ENCODE measurements at places on chromosomes 12 and 14.

DNA sequence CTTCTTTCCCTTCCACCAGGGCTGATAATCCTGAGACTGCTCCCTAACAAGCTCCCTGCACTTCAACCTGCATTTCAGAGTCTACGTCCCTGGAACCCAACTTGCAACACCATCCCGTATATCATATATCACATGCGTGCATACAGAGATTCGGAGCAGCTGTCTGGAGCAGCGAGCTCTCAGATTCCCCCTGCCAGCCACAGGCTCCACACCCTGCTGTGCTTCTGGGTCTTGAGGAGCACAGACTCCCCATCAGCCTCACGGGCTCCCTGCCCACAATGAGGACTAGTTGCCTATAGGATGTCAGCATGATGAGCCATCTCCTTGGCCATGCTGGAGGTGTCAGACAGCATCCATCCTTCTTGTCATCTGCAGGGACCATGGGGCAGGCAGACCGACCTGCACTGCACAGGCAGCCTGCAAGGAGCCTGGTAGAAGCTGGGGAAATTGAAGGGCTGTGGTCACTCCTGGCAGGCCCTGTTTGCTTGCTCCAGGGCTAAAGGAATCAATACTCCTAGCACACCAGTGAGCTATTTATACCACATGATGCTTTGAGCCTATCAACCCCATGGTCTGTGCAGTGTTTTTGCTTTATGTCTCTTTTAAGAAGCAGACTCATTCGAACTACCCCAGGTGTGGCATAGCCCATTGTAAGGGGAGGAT, 19.6 kb upstream of the HDAC7 start:
- DNase-seq: no peak

GRCh38 chr12:130127912-130128789, 34.1 kb upstream of the FZD10 start:
- DNase-seq: peak; percentile 64

GRCh38 chr14:50967790-50968189, 23.5 kb upstream of the PYGL start:
- no peak for DNase-seq

- peak; percentile 20 for DNase-seq
Measured at GRCh38 chr12:60872850-60873713, 1277.3 kb downstream of the SLC16A7 start.

DNA sequence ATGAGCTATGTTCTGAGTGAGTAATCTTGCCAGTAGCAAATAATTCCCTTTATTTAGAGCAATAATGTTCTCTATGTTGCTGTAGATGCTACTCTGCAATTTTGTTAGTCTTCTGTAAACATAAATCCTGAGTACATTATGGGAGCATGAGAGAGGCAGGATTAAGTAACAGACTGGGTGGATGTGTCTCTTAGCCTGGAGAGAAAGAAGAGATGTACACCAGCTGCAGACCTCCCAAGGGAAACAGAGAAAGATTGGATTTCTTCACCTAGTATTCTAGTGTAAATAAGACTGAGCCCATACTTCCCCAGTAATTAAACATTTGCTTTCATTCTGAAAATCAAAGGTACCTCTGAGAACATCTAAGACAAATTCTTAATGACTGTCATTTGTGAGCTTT, 564.0 kb downstream of the TRHDE start:
- DNase-seq: no peak

DNA sequence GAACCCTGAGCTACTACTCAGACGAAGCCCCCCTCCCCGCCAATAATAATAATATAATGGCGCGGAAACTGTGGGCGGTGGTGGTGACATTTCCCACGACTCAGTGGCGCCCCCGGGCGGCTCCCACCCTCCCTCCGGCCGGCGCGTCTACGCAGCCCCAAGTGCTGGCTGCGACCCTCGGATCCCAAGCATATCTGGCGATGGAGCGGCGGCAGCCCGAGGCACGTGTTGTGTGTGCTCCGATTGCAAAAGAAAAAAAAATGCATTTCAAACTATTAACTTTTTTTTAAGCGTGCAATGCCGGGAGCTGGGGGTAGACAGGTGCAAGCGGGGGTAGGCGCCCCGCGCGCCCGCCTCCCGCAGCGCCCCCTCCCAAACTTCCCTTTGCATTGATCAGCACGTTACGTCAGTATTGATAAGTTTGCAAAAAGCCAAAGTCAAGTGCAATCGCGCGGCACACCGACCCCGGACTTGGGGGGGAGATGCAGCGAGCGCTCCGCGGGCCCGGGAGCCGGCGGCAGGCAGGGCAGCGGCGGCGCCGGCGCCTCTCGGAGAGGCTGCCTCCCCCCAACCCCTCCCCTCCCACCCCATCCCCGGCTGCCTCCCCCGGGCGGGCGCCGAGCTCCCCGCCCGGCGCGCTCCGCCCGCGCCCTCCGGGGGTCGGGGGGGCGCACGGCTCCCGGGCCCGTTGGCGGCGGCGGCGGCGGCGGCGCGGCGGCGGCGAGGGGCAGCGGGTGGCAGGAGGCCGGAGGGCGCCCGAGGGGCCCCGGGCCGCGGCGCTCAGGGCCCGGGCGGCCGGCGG, 113.1 kb upstream of the MYL2 start:
- no peak for DNase-seq

GRCh38 chr12:77510985-77511384, 319.7 kb upstream of the NAV3 start:
- DNase-seq: no peak

DNA sequence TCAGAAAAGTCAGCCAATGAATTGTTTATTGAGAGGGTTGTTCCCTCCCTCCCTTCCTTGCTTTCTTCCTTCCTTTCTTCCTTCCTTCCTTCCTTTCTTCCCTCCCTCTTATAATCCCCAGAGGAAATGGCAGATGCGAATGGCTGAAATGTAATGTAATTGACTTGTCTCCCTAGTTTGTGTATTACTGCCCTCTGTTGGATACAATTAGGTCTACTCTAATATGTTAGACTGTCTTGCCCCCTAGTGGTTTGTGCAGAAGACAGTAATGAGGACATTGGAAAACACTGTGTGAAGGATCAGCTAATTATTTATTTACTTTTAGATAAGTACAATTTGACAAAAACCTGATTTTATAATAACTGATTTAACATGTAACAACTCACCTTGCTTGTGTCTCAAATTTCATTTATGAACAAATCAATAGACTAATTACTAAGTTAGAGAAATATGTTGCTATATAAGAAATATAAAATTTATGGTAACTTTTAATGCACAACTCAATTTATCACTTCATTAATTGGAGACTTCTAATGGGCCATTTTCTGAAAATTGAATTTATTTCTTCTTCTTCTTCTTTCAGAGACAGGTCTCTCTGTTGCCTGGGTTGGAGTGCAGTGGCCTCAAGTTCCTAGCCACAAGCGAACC, 229.8 kb upstream of the LRIG3 start:
- no peak for DNase-seq

DNA sequence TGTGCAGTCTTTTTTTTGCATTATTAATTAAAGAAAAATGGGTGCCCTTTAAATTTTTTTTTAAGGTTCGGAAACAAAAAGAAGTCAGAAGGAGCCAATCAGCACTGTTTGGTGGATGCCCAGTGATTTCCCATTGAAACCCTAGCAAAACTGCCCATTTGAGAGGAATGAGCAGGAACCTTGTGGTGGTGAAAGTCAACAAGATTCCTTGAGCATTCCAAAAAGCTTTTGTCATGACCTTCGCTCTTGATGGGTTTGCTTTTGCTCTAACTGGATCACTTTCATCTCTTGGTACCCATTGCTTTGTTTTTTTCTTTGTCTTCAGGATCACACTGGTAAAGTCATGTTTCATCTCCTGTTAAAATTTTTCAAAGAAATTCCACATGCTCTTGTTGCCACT, 54.1 kb downstream of the ADIPOR2 start:
- DNase-seq: no peak

DNA sequence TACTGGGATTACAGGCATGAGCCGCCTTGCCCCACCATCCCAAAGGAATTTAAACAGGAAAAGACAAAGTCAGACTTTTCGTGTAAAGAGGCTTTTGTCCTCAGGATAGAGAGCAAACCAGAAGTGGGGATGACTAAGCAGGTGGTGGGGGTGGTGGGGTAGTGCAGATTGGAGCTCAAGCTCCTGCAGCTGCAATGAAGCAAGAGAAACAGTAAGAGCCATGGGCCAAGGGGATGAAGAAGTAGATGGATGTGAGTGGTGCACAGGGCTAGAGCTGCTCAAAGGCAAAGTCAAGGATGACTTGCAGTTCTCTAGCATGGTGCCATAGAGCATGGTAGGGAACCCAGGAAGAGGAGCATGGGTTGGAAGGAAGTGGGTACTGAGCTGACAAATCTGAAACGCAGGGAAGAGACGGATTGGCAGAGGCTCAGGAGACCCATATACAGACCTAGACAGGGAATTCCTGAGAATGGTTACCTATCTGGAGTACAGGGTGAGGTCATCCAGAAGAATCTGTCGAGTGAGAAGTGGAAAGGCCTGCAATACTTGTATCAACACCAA, 11.4 kb upstream of the RNF34 start:
- no peak for DNase-seq

DNA sequence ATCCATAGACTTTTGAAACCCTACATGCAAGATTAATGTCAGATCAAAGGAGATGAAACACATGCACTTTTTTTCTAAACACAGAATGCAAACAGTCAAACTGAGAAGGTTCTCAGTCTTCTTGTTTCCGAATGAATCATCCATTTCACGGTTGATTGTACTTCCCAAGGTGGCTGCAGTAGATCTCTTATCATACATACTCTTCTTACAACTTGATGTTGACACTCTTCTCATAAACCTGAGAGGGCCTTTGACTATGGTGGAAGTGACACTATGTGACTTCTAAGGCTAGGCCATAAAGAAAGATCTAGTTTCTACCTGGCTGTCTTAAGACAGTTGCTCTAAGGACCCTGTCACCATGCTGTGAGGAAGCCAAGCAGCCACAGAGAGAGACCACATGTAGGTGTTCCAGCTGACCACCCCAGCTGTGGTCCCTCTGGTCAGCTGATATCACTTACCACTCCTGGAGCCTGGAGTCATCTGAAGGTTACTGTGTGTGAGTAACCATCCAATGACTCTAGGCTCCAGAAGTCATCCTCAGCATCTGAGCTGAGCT, 67.2 kb upstream of the HMGA2 start:
- no peak for DNase-seq

- no peak for DNase-seq
Measured at GRCh38 chr14:102923925-102924486, 1.5 kb downstream of the AMN start.

DNA sequence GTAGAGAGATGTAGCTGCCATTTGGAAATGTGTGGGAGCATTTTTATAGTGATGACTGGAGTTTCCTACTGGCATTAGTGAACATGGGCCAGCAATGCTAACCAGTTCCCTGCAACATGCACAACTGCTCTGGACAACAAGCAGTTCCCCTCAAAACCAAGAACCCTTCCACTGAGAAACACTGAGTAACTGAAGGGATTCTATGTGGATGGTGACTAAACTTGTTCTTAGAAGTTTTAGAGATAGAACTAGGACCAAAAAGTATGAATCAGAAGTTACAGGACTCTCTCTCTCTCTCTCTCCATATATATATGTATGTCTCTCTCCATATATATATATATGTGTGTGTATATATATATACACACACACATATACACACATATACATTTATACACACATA, 7.9 kb downstream of the SERPINA10 start:
- DNase-seq: no peak

DNA sequence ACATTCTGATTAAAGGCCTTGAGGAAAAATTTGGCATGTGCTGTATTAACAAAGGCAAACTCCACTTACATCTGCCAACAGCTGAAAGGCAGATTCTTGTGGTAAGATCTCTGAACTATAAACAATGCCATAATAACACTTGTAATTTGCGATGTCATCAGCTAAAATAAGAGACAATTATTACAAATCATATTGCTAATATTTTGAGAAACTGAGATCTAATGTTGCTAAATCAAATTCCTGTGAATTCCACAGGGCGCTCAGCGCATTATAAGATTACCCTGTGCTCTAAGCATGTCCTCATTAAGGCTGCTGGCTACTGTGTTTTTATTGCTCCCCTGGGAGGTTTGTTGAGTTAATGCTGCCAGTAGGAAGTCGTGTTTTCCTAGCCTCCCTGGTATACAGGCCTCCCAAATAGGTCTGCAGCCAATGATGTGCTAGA, 244.8 kb downstream of the DACT1 start:
- DNase-seq: peak; percentile 25

GRCh38 chr12:30989754-30990153, 63.2 kb downstream of the TSPAN11 start:
- peak; percentile 59 for DNase-seq

DNA sequence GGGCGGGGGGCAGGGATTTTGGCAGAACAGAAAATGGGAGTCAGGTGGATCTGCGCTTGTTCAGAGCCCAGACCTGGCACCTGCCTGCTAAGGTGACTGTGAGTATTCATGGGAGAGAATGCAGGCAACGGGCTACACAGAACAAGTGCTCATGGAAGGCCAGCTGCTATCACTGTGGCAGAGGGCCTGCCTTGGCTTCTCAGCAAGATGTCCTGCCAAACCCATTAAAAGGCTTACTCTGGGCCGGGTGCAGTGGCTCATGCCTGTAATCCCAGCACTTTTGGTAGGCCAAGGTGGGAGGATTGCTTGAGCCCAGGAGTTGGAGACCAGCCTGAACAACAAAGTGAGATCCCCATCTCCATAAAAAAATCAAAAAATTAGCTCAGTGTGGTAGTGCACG, 21.0 kb downstream of the DIO3 start:
- no peak for DNase-seq

GRCh38 chr14:77208291-77208978, 26.8 kb downstream of the TMEM63C start:
- DNase-seq: peak; percentile 82

- no peak for DNase-seq
Measured at GRCh38 chr14:90368946-90369721, 27.7 kb upstream of the CALM1 start.

DNA sequence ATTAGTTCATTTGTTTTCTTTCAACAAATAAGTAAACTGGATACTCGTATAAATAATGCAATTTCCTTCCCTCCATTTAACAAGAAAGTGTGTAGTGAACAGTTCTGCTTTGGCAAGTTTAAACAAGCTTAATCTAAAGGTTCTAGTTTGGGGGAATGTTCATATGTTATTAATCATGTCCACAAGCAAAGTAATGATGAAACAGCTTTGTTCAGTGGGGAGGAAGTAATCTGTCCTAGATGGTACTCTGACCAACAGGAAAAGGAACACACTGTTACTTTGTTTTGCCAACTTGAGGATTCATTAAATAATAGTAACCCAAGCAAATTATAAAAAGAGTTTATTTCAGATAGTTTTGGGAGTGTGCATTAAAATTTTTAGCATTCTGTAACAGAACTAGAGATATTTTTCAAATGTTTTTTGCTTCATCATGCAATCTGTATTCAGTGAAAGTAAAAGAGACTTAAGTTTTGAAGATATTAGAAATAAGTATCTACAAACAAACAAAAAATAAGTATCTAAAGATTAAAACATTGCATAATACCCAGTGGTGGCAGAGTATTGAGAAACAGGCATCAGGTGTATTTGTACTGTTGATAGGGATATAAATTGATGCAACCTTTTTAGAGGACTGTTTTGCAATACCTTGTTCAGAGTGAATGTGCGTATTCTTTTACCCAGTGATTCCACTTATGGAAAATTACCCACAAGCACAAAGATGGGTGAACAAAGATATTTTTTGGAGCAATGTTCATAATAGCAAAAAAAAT, 61.1 kb downstream of the RAB35 start:
- no peak for DNase-seq

Data from femur (tissue), 1 donor.